ENCODE measurements at places on chromosomes 2 and 18.

- DNase-seq: no peak
These were observed 1.4 kb upstream of the SLC23A3 start for GRCh38 chr2:219171231-219171651.

GRCh38 chr18:58615140-58616132 is 13.5 kb downstream of the ALPK2 start:
- DNase-seq: no peak

- DNase-seq: no peak
These were observed 217.7 kb upstream of the TMEFF2 start for GRCh38 chr2:192412394-192412793.

GRCh38 chr2:164600763-164601162 is 20.5 kb downstream of the GRB14 start:
- DNase-seq: no peak

DNA sequence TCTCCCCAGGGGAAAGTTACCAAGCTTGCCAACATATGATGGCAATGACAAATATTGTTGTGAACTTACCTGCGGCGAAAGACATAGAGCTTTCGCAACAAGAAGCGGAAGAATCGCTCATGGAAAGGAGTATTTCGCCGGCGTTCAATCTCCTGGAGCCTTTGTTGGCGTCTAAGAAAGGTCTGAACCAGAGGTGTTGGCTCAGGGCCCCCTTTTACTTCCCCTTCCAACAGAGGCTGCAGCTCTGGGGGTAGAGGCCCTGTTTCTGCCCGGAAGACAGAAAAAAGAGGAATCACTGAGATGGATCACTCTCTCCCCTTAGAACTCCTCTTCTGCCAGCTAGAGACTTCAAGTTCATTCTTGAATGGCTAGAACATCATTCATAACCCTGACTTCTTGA is 10.8 kb downstream of the GGCX start:
- DNase-seq: no peak

GRCh38 chr2:178296394-178297090 is 102.2 kb downstream of the OSBPL6 start:
- no peak for DNase-seq

DNA sequence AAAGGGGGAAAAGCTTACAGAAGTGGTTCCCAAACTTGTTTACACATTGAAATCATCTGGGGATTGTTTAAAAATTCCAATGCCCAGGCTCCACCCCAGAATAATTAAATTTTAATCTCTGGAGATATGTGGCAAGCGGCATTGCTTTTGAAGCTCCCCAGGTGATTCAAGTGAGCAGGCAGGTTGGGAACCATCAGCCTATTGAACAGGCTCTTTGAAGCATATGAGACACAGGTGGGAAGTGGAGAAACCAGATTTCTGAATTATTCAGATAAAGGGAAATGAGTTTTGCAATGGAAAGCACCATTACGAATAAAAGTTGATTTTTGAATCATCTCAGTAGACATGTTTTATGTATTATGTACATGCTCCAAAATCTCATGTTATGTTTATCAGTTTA is 57.6 kb upstream of the NOSTRIN start:
- DNase-seq: no peak

- DNase-seq: no peak
These were observed 2.8 kb downstream of the SLC30A6 start for GRCh38 chr2:32168513-32168912.

GRCh38 chr18:45191795-45192194 is 423.5 kb upstream of the SLC14A2 start:
- DNase-seq: no peak

DNA sequence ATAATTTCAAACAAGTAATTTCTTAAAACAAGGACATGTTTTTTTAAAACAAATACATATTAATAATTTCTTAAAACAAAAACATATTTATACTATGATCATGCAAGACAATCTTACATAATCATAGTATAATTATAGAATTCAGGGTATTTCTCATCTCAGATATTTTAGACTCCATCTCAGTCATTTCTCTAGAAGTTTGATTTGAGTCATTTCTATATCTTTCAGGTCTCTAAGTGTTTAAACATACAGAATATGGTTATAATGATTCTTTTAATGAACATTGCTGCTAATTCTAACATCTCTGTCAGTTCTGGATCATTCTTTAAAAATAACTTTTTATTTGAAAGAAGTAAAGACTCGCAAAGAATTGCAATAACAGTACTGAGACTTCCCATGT is 154.2 kb upstream of the KYNU start:
- DNase-seq: no peak

DNA sequence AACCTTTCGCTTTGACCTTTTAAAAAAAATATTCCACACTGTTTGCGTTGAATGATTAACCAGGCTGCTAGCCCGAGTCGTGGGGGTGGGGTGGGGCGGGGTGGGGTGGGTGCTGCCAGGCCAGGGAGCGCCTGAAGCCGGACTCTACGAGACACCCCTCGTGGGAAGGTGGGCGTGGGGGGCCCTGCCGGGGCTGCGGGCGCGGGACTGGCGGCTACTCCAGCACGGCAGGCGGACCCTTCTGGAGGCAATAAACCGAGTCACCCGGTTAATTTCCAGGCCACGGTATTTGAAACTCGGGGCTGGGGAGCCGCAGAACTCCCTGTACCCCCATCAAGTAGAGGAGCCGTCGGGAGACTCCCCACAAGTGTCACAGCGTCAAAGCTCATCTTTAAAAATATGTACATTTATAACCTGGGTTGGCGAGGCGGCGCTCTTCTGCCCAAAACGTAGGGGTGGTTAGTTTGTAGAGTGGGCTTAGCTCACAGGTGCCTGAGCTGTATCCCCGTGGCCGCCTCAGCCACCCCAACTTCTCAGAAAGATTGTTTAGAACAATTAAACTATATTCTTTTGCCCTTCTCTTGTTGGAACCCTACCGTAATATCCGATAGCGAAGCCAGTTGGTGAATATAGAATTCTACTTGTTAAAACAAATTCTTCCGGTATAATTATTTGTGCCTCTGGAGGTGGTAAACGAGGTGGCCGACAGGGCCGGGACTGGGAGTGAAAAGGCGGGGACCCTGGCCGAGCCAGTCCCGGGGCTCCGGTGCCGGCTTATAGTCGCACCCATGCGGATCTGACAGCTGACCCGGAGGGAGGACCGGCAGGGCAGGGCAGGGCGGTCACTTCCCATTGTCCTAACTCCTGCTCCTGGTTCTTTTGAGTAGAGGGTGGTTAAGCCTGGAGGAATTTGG is 1.4 kb downstream of the B3GNT2 start:
- DNase-seq: no peak

Data from esophagus squamous epithelium (tissue), 5 donors.